NCI-H1436 treated with DMSO at 0.1 percent for 48 hours (cell line): ENCODE measurements at places on chromosomes 7 and 10.

DNA sequence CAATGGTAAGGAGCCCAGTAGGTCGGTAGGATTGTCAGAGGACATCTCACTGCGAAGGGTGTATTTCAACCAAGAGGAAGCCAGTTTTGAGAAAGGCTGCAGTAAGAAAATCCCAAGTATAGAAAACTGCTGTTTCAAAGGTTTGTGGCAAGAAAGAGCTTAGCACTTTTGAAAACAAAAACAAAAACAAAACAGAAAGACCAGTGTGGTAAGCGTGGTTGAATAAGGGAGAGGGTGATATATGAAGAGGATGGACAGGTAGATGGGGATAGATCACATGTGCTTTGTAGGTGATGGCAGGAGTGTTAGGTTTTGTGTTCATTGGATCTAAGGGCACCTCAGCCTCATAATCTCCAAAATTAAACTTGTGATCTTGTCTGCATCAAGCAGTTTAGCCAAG lies 141.6 kb upstream of the WNT16 start:
- DNase-seq = no peak

DNA sequence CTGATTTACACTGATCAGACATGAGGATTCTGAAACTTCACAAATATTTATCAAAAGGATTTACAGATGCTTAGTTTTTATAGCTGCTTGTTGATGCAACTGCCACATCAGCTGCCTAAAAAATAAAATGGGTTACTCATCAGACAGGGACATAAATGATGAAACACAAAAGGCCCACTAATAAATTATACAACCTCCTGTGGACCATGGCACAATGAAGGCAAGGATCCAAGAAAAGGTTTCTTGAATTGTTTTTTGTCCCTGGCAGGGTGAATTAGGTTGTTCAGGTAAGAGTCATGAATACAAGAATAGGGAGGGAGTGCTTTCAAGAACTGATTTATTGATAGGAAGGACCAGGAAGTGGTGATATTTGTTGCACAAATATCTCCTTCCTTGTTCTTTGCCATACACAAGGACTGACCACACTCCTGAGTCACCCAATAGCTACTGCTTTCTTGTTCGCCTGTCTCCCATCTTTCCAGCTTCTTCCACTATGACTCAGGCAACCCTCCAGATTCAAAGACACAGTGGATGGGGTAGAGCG lies 234.5 kb downstream of the AHR start:
- no peak for DNase-seq

- DNase-seq = no peak
Measured at GRCh38 chr10:20806487-20806886, 90.6 kb downstream of the NEBL start.

DNA sequence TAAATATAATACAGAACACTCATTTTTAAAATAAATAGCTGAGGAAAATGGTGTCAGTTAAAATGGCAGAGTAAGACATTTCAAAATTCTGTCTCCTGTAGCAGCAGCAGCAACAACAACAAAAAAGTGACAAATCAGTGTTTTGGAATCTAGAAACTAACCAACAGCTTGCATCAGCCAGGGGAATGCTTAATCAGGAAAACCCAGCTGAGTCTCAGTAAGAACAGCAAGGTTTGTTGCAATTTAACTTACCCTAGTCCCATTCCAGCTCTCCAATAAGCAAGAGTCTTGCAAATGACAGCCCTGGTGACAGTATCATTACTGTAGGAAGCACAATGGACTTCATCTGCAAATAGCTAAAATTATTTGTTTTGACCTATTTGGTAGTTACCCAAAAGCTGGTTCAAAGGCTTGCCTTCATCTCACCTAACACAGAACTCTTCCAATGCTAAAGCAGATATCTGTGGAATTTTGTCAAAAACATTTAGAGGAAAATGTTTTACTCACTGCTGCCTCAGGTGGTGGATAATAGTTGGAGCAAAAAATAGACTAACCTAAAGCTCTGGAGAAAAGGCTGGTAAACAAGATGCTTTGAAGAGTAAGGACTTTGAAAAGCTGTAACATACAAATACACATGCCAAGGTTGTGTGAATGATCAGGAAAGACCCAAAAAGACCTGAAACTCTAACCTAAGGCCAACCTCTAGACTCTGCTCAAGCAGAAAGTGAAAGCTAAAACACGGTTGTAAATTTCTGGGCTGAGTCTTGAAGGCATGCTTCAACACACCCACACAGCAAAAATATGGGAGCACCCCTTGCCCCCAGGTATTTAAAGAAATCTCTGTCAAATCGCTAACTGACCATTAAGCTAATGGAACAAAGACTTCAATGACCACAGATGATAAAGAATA lies 9.9 kb upstream of the ARHGAP22 start:
- no peak for DNase-seq

- DNase-seq = no peak
Measured at GRCh38 chr7:98647326-98647725, 30.2 kb downstream of the NPTX2 start.

GRCh38 chr10:5895804-5896203 lies 5.8 kb downstream of the FBH1 start:
- no peak for DNase-seq

DNA sequence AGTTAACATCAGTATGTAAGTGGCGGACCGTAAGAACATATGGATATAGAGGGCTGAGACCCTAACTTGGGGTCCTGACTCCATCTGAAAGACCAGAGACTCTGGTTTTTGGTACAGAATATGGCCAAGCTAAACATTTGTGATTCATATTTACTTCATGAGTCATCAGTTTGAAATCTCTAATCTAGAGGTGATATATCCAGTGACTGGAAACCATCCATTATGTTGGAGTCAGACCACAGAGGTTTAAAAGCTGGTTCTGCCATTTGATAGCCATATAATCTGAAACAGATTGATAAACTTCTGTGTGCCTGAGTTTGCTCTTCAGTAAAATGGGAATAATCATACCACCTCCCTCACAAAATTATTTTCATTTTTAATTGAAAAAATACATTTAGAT lies 505.3 kb downstream of the SORCS3 start:
- no peak for DNase-seq
